ENCODE measurements at places on chromosomes 7 and 10. TPM values are rescaled to one million over a fixed set of nuclear protein-coding genes. Genes with fewer than 3 reads are reported as not detected.

GRCh38 chr10:43931308-43931930, 282.7 kb upstream of the ZNF32 start:
- DNase-seq: no peak

DNA sequence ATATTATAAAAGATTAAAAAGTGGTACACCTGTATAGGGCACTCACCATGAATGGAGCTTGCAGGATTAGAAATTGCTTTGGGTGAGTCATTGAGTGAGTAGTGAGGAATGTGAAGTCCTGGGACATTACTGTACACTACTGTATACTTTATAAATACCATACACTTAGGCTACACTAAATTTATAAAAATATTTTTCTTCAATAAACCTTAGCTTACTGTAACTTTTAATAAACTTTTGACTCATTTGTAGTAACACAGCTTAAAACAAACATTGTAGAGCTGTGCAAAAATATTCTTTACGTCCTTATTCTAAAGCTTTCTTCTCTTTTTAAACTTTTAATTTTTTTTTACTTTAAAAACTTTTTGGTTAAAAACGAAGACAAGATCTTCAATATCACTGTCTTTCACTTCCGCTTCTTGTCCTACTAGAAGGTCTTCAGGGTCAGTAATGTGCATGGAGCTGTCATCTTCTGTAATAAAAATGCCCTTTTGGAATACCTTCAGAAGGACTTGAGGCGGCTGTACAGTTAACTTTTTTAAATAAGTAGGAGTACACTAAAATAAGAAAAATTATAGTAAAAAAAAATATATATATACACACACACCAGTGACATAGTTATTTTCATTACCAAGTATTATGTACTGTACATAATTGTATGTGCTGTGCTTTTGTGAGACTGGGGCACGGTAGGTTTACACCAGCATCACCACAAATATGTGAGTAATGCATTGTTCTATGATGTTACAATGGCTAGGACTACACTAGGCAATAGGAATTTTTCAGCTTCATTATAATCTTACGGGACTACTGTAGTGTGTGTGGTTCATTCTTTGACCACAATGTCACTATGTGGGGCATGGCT, 3.5 kb downstream of the STK31 start:
- DNase-seq: no peak

- no peak for DNase-seq
Observed at GRCh38 chr10:133096616-133097269, 9.0 kb downstream of the ADGRA1 start.

GRCh38 chr7:31054608-31055278, 2.6 kb downstream of the ADCYAP1R1 start:
- DNase-seq: no peak

GRCh38 chr7:131038153-131038552, 289.5 kb upstream of the MKLN1 start:
- DNase-seq: no peak

Gene MCU
- total RNA-seq: 11.7 TPM

Gene GNG11
- not detected for total RNA-seq

Gene LRRN3
- 262 TPM for total RNA-seq

Gene AKR1D1
- not detected for total RNA-seq
